ENCODE measurements at places on chromosomes 5 and 9.

GRCh38 chr5:126462239-126463014, 39.2 kb downstream of the GRAMD2B start:
- DNase-seq = no peak

DNA sequence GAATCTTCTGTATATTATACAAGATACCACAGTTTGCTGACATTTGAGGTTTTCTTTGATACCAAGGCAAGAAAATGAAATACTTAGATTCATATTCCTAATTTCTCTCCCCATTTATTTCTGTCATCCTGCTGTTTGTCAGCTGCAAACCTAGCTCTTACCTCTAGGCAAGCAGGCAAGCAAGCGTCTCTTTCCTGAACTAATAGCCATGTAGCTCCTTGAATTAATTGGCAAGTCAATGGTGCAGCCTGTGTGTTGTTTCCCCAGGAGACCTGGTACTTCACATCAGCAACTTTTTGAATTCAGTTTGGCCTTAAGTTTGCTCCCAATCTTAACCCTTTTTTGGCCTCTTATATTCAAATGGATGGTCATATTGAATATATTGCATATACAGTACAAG, 573.6 kb upstream of the ARRDC3 start:
- no peak for DNase-seq

GRCh38 chr9:99057665-99058625, 47.0 kb upstream of the TGFBR1 start:
- DNase-seq = peak; percentile 94

- DNase-seq = no peak
These were observed 593.4 kb upstream of the TUSC1 start for GRCh38 chr9:26271495-26272122.

DNA sequence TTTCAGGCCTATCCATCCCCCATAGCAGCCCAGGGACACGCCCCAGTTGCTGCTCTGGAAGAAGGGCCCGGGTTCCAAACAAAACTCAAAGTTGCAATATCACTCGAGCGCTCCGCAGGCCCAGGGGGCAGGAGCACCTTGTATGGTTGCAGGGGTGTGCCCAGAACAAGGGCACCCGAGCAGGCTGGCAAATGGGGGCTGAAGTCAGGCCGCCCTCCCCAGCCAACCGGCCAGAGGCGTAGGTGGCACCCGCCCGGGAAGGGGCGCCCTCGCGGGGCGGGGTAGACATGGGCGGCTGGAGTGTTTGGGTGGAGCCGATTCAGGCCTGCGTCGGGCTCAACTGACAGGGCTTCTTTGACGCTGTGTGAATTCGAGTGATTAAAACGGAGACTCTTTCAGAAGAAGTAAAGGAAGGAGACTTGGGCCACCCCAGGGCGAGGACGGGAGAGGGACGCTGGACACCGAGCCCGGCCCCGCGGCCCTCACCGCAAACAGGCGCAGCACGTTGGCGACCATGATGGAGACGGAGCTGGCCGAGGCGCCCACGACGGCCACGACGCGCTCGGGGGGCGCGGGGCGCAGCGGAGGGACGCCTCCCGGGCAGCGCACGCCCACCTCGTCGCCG, 1.1 kb downstream of the GRM6 start:
- DNase-seq = no peak

- no peak for DNase-seq
These were observed 518 bp downstream of the ERBIN start for GRCh38 chr5:65926893-65927292.

GRCh38 chr5:139611703-139612584, 36.2 kb upstream of the CXXC5 start:
- no peak for DNase-seq

DNA sequence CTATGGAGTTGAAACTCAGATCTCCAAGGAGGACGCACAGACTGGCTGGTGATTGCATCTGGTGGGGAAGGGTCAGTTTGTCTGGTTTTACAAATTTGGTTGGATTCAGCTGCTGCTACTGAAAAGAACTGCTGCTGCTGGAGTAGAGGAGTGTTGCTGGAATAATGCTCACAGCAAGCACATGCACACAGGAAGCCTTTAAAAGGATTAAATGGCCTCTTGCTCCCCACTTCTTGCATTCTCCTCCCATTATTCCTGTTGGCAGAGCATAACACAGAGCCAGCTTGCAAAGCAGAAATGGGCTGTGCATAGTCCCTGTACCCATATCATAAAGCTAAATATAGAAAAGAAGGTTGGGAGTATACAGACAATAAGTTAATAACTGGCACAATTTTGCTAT, 16.6 kb downstream of the ZNF474 start:
- DNase-seq = no peak

- no peak for DNase-seq
These were observed 122.5 kb downstream of the TRPM3 start for GRCh38 chr9:70998962-70999361.

DNA sequence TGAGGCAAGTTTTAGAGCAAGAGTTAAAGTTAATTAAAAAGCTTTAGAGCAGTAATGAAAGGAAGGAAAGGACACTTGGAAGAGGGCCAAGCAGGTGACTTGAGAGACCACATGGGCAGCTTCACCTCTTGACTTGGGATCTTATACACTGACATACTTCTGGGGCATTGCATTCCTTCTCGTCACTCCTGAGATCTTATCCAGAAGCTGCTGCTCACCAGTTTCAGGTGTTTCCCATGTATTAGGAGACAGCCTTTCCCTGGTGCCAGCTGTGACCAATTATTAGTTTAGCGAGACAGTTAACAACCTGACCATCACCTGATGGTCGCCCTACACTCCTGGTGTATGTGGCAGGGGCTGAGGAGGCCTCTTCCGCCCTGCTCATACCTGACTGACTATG, 382.1 kb downstream of the KDM4C start:
- no peak for DNase-seq

- no peak for DNase-seq
These were observed 742.8 kb downstream of the NR2F1-AS1 start for GRCh38 chr5:92838253-92838652.

- no peak for DNase-seq
These were observed 55.9 kb upstream of the IL17B start for GRCh38 chr5:149435015-149435376.

DNA sequence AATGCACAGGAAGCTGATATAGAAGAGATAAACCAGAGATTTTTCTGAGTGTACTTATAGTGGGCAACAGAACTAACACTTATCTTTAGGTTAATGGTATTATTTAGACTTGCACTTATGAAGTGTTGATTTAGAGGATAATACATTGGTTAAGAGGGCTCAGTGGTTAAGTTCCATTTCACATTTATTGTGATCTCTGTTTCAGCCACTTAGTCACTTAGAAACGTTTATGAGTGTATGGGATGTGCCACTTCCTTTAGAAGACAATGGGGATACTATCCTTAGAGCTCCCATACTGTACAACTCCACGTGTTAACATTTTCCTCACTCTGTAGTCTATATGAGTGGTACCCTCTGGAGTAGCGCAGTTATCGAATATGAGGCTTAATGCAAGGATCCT, 57.5 kb downstream of the PIP5K1B start:
- DNase-seq = no peak

DNA sequence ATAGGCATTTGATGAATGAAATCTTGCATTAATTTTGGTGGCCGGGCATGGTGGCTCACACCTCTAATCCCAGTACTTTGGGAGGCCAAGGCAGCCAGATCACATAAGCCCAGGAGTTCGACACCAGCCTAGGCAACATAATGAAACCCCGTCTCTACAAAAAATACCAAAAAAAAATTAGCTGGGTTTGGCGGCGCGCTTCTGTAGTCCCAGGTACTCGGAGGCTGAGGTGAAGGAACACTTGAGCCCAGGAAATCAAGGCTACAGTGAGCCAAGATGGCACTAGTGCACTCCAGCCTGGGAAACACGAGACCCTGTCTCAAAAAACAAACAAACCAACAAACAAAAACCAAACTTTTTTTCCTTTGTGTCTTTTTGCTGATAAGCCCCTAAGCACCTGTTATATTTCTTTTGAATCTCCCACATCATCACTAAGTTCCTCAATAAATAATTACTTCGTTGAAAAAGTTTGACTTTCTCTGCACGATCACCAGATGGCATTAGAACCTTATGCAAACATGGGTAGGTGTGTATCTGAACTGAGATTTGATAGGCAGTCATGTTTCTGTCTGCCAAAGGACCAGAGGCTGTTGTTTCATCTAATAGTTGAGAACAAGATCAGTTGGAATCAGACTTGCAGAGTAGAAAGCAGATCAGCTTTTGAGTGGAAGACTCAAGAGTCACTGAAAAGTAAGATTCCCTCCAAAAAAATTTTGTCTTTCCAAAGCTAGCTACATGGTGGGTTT, 5.5 kb upstream of the MATR3 start:
- DNase-seq = no peak

DNA sequence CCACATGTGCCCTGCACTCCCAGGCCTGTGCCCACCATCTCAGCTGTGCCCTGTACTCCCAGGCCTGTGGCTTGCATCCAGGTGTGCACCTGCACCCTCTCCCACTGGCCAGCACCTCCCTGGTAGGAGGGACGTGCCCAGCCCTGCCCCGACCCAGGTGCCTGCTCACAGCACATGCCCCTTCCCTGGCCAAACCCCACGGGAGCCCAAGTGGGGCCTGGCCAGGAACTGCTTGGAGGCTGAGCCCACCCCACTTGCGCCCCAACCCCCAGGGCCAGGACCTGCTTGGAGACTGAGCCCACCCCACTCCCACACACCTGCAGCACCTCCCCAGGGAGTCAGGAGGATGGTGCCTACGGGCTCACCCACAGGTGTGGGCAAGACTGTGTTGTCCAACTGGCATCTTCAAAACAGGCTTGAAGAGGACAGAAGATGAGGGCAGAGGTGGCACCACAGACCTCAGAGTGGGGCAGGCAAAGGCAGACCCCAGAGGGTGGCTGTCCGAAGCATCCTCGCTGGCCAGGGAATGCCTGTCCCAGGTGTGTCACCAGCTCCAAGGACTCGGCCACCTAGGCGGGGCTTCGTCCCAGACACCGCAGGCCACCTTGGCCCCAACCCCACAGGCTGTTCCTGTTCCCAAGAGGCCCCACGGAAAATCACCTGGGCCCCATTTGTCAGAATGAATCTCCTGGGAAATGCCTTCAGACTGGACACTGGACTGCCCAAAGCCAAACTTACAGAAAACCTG, 10.8 kb downstream of the ZDHHC11B start:
- no peak for DNase-seq

GRCh38 chr5:60526336-60526875, 173.6 kb downstream of the DEPDC1B start:
- no peak for DNase-seq

DNA sequence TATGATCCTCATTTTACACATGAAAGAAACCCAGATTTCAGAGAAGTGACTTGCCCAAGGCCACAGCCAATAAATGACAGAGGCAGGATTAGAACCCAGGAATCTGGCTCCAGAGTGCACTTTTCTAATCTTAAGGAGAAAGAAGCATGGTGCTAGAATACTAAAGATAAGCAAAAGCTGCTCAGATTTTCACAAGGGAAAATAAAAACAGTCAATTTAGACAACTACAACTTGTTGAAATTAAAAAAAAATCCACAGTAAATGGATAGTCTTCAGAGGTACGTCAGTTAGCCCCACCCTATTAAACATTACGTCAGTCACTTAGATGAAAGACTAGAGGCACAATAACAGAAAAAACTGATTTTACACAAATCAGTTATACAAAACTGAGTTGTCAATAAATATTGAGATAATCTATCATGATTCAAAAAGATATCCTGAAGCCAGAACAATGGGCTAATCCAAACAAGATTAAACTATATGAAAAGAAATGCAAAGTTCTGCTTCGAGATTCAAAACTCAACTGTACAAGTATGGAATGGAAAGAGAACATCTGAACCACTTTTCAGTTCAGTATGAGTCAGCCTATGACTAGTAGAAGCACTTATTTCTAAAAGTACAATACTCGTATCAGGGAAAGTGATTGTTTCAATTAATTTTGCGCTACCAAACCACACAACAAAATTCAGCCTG, 9.3 kb downstream of the TMEM245 start:
- DNase-seq = no peak

DNA sequence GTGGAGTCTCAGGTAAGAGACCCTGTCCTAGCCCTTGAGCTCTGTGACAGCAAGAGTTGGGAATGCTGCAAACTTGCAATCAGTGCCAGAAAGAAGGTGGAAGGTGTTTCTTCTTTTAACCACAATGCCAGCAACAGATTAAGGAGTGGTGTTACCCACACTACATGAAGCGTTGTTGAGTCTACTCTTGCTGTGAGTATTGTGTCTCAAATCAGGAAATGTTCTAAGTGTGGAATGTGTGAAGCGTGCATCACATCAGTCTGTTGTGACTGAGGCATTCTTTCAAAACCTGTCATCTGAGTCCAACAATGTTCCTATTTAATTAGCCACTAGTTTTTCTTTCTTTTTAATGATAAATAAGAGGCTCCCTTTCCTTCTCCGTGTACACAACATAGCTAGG, 2.9 kb upstream of the LURAP1L start:
- no peak for DNase-seq

GRCh38 chr5:131282235-131282634, 18.4 kb downstream of the CDC42SE2 start:
- DNase-seq = no peak

DNA sequence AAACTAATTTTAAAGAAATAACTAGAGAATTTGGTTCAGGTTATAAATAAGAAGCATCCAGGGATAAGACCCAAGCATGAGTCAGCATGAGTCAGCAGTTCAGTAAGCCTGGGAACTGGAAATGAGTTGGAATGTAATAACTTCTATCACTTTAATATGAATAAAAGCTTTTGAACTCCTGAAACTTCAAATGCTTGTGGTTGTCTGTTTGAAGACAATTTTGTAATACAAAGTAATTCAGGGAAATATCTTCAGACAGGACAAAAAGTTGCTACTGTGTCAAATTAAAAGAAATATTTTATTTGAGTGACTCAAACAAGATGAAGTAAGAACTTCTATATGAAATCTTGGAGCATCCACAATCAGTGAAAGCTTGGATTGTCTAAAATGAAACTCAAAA, 331.2 kb upstream of the DAB2 start:
- DNase-seq = peak; percentile 22

DNA sequence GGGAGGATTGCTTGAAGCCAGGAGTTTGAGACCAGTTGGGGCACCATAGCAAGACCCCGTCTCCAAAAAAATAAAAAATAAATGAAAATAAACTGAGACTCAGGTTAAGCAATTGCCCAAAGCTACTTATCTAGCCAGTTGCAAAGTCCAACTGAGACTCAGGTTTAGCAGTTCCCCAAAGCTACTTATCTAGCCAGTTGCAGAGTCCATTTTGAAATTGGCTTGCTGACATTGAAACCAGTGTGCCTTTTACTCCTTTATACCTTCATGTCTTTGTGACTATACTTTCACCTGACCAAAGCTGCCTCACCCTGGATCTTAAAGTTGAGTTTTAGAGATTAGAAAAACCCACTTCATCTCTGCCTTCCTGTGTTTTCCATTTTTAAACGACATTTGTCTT, 66.5 kb downstream of the GALNT10 start:
- no peak for DNase-seq

GRCh38 chr9:99109522-99109921, 4.6 kb downstream of the TGFBR1 start:
- no peak for DNase-seq

DNA sequence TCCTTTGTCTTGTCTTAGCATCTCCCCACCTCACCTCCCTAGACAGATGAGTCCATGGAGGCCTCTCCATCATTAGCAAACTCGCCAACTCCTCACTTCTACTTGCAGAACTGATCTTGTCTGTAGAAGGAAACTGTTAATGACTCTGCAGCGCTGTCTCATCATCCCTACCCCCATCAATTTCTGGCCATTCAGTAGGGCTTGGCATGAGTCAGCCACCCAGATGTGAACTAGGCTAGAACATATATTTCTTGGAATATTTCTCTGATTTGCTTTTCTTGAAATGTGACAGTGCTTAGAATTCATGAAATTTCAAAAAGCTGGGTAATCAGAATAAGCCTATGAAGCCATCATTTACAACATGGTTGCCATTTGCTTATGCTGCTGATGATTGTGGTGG, 1125.0 kb upstream of the DMAC1 start:
- DNase-seq = no peak

GRCh38 chr5:66520854-66521253, 75.3 kb upstream of the MAST4 start:
- no peak for DNase-seq

Data from K562 (cell line).